ENCODE measurements at places on chromosomes 13 and 19.
A peak's percentile ranks its signal among the peaks of the same experiment; 100 is the strongest.

GRCh38 chr19:39270036-39270871, 2.1 kb downstream of the IFNL2 start:
- DNase-seq: no peak

DNA sequence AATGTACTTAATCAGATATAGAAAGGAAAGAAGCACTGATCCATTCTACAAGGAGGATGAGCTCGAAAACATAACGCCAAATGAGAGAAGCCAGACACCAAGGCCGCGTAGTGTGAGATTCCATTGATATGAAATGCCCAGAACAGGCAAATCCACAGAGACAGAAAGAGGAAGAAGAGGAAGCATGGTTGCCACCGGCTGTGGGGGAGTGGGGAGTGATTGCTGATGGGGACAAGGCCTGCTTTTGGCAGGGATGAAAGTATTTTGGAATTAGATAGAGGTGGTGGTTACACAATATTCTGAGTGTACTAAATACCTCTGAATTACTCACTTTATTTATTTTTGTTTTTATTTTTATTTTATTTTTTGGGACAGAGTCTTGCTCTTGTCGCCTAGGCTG, 50.2 kb upstream of the KLF2 start:
- no peak for DNase-seq

DNA sequence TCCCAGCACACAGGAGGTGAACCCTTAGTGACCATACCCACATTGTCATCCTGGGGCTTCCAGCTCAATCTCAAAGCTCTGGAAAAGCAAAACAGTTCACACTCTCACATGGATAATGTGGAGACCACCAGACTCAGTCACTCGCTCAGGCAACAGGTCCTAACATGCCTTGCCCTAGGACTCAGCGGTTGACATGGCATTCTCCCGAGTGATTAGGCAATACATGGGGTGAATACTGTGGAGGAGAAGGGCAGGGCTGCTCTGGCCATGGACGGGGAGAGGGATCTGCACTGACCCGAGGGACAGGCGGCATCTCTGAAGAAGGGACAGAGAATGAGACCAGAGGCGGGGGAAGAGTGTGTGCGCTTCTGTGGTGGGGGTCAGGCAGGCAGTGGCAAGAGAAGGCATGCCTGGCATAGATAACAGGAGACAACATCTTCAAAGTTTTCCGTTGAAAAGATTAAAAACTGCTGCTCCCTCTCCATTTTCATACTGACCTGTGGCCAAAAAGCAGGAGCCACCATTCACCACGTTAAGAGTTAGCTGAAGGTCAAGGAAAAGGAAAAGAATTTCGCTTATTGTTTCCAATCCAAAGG, 44.5 kb upstream of the EPHX3 start:
- no peak for DNase-seq

DNA sequence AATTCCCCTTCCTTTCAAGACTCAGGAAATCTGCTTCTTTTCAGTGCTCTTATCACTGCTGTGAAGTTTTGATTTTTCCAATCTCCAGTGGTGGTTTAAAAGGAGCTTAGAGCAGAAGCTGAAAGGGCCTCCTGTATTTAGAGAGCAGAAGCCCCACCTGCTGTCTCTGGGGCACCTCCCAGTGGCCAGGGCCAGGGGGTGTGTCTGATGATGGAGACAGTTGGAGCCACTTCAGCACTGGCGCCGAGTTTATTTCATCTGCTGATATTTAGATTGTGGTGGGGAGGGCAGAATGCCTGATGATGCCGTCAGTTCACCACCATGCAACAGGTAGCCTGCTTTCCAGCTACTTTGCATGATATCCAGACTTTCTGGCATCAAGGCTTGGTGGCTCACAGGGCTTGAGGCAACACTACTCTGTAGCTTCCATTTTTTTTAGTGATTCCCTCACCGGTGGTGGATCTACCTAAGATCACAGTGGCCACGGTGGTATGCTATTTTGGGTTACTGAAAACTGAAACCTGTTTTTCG, 371.9 kb downstream of the KCNRG start:
- peak; percentile 39 for DNase-seq

All from activated CD4-positive, alpha-beta T cell treated with anti-CD3 and anti-CD28 coated beads for 4 hours (primary cell).